HAP-1 (cell line): ENCODE measurements at places on chromosomes 6 and 20.

GRCh38 chr6:150169181-150169580 lies 26.3 kb downstream of the PPP1R14C start:
- DNase-seq, result no peak

DNA sequence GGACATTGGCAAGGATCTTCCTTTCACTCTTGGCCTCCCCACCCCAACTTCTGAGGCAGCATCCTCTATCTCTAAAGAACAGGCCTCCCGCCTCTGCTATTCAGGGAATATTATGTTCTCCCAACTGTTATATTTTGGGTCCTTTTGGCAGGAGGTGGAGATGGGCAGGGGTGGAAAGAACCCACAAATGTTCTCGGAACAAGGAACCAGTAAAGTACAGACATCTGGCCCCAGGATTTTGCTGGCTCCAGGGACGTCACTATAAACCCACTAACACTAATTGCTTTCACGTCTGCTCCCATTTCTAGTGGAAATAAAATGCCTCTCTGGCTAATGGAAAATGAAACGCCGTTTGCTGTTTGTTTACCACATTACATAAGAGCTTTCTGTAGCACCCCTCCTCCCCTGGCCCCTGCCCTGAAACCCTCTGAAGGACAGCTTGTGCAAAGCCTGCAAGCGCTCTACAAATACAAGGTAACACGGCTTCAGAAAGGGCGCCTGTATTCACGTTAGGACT lies 77.7 kb upstream of the TBC1D7 start:
- DNase-seq, result no peak

GRCh38 chr6:40585223-40585622 lies 1.9 kb downstream of the LRFN2 start:
- DNase-seq, result no peak

DNA sequence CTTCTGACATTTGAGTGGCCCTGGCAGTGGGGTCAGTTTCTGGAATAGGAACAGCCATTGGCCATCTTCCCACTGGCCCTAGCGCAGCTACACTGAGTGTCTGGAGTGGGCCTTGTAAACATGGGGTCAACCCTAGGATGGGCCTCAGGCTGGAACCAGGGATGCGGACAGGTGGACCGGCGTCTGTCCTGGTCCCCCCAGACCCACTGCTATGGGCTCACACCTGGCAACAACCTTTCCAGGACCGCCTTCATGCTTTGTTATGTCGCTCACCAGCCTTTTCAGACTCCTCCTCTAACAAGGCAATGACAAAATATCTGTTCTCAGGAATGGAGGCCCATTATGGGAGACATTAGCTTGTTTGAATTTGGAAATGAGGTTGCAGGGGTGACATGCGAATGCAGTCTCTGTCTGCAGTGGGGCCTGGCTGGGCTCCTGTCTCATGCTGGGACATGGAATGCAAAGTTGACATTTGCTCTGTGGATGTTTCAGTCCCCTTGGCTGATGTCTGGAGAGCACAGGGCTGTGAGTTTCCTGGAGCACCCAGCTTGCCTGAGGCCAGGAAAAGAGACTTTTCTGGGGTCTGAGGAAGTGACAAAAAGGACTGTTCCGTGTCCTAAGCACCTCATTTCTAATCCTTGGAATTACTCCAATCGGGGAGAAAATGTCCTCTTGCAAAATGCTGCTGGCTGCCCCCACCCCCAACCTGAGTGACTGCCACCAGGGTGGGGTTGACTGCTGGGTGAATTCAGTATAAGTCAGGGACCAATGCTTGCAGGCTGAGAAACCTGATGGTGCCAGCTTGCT lies 98.7 kb upstream of the PMEPA1 start:
- no peak for DNase-seq
